ENCODE measurements at places on chromosomes 2 and 18. TPM values are rescaled to one million over a fixed set of nuclear protein-coding genes. Genes with fewer than 3 reads are reported as not detected.

COLEC11 gene
- not detected for total RNA-seq

IL18R1 gene
- 4.0 TPM for total RNA-seq

DNAH7 gene
- 0.05 TPM for total RNA-seq

HOXD12 gene
- not detected for total RNA-seq

GALNT1 gene
- total RNA-seq = 337 TPM

CHRNG gene
- not detected for total RNA-seq

SETBP1 gene
- 4.2 TPM for total RNA-seq

LIMS3 gene
- 17.8 TPM for total RNA-seq

GRCh38 chr2:96161898-96162297 is 16.7 kb upstream of the DUSP2 start:
- no peak for DNase-seq

DNA sequence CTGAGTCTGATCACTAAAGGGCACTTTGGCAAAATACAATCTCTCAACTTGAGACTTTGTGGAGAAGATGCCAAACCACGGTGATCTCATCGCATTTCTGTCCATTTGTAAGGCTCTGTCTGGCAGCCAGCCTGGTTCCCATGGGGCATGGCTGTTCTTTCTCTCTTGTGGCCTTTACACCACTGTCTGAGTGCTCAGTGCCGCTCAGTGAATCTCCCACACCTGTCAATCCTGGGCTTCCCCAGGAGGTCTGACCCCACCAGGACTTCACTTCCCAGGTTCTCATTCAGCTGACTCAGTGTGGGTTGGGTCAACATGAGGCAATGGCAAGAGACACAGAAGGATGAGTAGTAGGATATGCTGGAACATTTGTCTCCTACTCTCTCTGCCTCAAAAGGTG is 96.8 kb upstream of the TRIB2 start:
- no peak for DNase-seq

DNA sequence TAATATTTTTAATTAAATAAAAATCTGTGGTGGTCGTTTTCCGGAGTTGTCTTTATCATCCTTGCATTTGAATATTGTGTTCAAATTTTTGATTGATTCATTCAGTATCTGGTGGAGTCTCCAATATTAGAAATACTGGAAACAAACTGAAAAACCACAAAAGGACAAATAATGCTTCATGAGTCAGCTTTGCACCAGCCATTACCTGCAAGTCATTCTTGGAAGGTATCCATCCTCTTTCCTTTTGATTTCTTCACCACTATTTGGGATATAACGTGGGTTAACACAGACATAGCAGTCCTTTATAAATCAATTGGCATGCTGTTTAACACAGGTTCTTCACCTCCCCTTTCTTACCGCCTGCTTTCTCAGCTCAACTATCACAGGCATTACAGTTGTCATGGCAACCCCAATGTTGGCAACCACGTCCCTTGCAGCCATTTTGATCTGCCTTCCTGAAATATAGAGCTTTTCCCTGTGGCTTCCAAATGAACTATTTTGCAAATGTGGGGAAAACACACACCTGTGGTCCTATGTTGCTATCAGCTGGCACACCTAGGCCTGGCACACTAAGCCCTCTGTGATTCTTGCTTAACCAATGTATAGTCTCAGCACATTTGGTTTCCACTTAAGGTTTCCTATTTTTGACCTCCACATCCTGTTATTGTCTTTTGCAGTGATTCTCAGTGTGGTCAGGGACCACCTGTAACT is 6.5 kb downstream of the CTLA4 start:
- DNase-seq = no peak
